Temporal lobe (tissue), 4 donors: ENCODE measurements at places on chromosomes 4 and X. TPM values are rescaled to one million over a fixed set of nuclear protein-coding genes. Genes with fewer than 3 reads are reported as not detected.

VCX3B gene
- not detected for total RNA-seq

XG gene
- not detected for total RNA-seq

OPN1LW gene
- total RNA-seq, result not detected

GAGE2A gene
- total RNA-seq, result not detected

CXorf49 gene
- total RNA-seq, result not detected

CLCN4 gene
- total RNA-seq, result 66.1 TPM

ZXDA gene
- 17.0 TPM for total RNA-seq

DMP1 gene
- total RNA-seq, result under 0.01 TPM

SSX2 gene
- total RNA-seq, result not detected

TKTL2 gene
- 0.49 TPM for total RNA-seq

CHRNA9 gene
- total RNA-seq, result not detected

PLA2G12A gene
- 20.4 TPM for total RNA-seq

TCEAL2 gene
- 26.6 TPM for total RNA-seq

DCX gene
- total RNA-seq, result 461 TPM

SAGE1 gene
- total RNA-seq, result not detected

SH3RF1 gene
- 11.1 TPM for total RNA-seq

EGFL6 gene
- total RNA-seq, result 0.98 TPM

PAPSS1 gene
- total RNA-seq, result 81.4 TPM

S100G gene
- not detected for total RNA-seq

CXCL1 gene
- 1.5 TPM for total RNA-seq

TMEM154 gene
- 0.25 TPM for total RNA-seq

CEP44 gene
- total RNA-seq, result 18.7 TPM

H2BW1 gene
- total RNA-seq, result not detected

SOX3 gene
- total RNA-seq, result 6.4 TPM

PRDM5 gene
- 11.8 TPM for total RNA-seq

F8A1 gene
- total RNA-seq, result 2.2 TPM

TEX13B gene
- total RNA-seq, result not detected

CDX4 gene
- total RNA-seq, result not detected

SETD7 gene
- total RNA-seq, result 29.0 TPM

PLXNA3 gene
- total RNA-seq, result 17.7 TPM

FAM149A gene
- 30.5 TPM for total RNA-seq

FATE1 gene
- not detected for total RNA-seq

LDB2 gene
- total RNA-seq, result 128 TPM

SYP gene
- 107 TPM for total RNA-seq

HSFX2 gene
- total RNA-seq, result not detected

TECRL gene
- not detected for total RNA-seq

H2BW2 gene
- not detected for total RNA-seq

MAP7D3 gene
- 0.98 TPM for total RNA-seq

SPIN2A gene
- 0.74 TPM for total RNA-seq

CSN1S1 gene
- not detected for total RNA-seq

SPANXD gene
- total RNA-seq, result not detected

MAGEA8 gene
- total RNA-seq, result not detected

RNF212 gene
- total RNA-seq, result 0.49 TPM

GPR34 gene
- total RNA-seq, result 3.4 TPM

GYG2 gene
- 6.1 TPM for total RNA-seq

NMU gene
- 1.7 TPM for total RNA-seq

HPGDS gene
- 0.98 TPM for total RNA-seq

CTAG1A gene
- not detected for total RNA-seq

CCDC120 gene
- total RNA-seq, result 3.0 TPM

TRIML2 gene
- not detected for total RNA-seq

GUCY1A1 gene
- 109 TPM for total RNA-seq

SPACA5 gene
- total RNA-seq, result 0.25 TPM

FAM13A gene
- total RNA-seq, result 53.6 TPM

CCDC149 gene
- 19.2 TPM for total RNA-seq

FMR1NB gene
- not detected for total RNA-seq
